ENCODE measurements at places on chromosomes 5 and 9.

DNA sequence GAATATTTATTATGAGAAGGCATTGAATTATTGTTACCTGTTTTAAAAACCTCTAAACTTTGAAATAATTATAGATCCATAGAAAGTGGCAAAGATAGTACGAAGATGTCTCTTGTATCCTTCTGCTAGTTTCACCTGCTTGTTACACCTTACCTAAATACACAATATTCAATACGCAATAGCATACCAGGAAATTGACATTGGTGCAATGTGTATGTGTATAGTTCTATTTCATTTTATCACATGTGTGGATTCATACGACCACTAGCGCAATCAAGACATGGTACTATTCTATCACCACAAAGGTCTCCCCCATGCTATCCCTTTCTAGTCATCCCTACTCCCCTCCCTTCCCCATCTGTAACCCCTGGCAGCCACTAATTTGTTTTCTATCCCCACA is 8.5 kb upstream of the OR2S2 start:
- no peak for DNase-seq

DNA sequence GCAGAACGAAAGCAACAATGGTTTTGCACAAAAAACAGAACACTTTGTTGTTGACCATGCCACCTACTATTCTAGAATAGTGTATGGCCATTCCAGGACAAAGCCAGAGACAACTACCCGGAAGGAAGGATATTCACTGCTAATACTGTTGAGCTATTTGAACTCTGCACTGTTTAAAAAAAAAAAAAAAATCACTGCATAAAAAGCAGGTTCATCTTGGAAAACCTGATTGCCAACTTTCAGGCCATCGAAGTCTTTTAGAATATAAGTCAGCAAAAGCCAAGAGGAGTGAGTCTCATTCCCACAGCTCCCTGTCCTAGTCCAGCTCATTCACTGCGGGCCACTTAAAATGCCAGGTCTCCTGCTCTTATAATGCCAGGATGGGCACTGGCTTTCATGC is 4.0 kb downstream of the ENC1 start:
- no peak for DNase-seq

GRCh38 chr5:176781054-176781375 is 29.3 kb upstream of the UNC5A start:
- DNase-seq = peak; percentile 77

DNA sequence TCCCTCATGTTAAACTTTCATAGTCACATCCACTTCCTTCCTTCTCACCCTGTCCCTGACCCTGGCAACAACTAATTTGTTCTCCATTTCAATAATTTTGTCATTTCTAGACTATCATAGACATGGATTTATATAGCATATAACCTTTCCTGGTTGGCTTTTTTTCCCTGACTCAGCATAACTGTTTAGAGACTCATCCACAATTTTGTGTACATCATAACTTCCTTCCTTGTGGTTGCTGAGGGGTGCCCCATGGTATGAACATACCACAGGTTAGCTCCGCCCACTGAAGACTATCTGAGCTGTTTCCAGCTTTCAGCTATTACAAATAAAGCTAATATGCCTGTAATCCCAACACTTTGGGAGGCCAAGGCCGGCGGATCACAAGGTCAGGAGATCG is 137.3 kb downstream of the PHF2 start:
- no peak for DNase-seq

DNA sequence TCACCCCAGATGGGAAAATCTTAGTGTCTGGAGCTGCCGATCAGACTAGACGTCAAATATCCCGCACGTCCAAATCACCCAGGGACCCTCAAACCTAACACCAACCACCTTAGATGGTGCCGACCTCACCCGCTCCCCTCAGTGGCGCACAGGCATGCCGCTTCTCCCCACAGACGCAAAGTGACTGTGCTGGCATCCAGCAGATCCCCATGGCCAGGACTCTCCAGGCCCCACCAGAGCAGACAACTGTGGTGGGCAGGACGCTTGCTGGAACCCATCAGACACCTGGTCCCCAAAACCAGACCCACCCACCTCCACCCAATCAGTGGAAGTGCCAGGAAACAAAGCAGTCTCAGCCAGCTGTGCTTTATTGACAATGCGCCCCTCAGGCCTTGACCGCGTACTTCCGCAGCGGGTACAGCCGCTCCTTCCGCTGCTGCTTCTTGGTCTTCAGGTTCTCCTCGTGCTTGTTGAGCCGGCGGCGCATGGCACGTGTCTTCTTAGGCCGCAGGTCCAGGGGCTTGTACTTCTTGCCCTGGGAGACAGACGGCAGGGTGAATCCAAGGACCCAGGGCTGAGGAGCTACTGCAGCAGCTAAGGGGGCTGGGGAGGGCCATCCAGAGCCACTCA is 4.1 kb downstream of the RPL35 start:
- no peak for DNase-seq

- DNase-seq = no peak
Observed at GRCh38 chr5:59583151-59583809, 310.2 kb downstream of the PDE4D start.

DNA sequence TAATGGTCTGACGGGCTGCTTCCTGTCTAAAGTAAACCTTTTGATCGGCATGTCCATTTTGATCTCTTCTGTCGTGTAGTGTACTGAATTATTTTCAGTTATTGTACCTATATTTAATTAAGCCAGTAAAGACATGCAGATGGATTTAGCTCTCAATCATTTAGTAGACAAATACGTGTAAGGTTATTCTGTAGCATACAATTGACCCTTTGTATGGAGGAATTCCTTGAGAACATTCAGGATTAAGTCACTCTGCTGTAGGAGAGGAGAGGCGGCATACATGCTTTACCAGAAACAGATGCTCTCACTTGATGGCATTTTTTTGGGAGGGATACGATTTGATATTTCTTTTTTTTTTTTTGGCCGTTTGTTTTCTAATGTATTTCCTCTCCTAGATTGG is 141.0 kb downstream of the PBX3 start:
- DNase-seq = peak; percentile 64

GRCh38 chr5:15694696-15695214 is 194.8 kb downstream of the FBXL7 start:
- no peak for DNase-seq

GRCh38 chr5:142396436-142397038 is 71.7 kb upstream of the SPRY4 start:
- no peak for DNase-seq

GRCh38 chr9:38434853-38435252 is 10.6 kb upstream of the IGFBPL1 start:
- DNase-seq = no peak

DNA sequence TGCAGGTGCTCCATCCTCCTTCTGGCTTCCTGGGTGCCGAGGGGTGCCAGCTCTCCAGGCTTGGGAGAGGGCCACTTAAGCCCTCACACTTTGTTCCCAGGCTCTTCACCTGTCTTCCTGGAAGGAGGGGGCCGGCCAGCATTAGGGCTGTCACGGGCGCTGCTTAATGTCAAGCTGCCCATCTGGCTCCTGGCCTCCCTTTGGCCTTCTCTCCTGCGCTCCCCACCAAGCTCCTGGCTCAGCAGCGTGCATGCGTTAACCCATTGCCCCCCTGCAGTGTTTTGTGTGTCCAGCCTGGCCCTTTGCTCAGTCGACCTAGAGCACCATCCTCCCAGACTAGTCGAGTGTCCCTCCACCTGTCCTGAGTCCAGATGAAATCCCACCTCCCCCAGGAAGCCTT is 21.3 kb downstream of the NTNG2 start:
- DNase-seq = no peak

GRCh38 chr9:134265078-134265477 is 61.2 kb upstream of the RXRA start:
- no peak for DNase-seq

- peak; percentile 64 for DNase-seq
Observed at GRCh38 chr9:89171693-89172092, 6.9 kb downstream of the SHC3 start.

- no peak for DNase-seq
Observed at GRCh38 chr9:70581955-70582350, 167.5 kb upstream of the KLF9 start.

- no peak for DNase-seq
Observed at GRCh38 chr5:130400091-130400490, 495.8 kb downstream of the CHSY3 start.

GRCh38 chr5:93257616-93258015 is 323.4 kb downstream of the NR2F1-AS1 start:
- no peak for DNase-seq

DNA sequence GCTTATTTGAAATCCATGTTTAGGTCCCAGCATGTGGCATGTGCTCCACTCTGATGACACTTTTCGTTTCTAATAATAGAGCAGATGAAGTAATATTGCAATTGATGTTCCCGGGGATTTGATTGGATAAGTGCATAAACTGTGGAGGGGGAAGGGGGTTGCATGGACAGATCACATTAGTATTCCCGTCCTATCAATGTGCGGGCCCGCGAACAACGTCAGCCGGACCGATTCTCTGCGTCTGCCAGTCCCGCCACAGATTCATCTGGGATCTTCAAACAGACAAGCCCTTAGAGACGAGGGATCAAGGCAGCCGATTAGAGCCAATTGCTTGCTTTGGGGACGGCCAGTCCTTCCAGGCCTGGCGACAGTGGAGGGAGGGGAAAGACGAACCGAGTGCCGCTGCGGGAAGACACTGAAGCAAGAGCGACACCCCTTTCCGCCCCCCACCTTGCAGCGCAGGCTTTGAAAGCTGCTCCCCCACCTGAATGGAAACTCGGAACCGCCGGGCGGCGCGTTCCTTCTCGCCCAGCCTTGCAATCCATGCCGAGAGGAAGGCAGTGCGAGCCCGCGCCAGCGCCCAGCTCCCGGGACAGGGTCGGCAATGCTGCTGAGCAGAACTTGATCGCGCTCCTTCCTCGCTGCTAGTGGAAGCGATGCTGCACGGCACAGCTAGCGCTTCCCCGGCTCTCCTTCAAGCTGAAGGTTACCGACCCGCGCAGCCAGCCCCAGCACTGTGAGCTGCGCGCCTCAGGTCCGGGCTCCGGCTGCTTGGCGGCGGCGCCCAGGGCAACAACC is at the start of gene RGS7BP:
Gene RGS7BP, plus strand, starts transcription at position 247 of the 798 bp plus-strand sequence. CDS start 610 bp downstream, outside the sequence.
- peak; percentile 94 for DNase-seq

DNA sequence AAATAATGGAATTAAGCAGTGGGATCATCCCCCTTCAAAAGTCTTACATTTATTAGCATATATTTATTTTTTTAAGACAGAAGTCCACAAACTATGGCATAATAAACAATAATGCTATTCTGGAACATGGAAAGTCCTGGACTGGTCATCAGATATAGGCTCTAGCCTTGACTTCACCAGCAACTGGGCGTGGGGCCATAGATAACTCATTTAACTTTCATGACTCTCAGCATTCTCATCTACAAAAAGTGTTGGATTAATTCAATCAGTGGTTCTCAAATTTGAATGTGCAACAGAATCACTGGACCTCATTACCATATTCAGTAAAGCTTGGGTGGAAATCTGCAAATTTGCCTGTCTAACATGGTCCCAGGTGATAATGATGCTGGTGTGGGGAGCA is 253.8 kb downstream of the FBXL7 start:
- DNase-seq = no peak

DNA sequence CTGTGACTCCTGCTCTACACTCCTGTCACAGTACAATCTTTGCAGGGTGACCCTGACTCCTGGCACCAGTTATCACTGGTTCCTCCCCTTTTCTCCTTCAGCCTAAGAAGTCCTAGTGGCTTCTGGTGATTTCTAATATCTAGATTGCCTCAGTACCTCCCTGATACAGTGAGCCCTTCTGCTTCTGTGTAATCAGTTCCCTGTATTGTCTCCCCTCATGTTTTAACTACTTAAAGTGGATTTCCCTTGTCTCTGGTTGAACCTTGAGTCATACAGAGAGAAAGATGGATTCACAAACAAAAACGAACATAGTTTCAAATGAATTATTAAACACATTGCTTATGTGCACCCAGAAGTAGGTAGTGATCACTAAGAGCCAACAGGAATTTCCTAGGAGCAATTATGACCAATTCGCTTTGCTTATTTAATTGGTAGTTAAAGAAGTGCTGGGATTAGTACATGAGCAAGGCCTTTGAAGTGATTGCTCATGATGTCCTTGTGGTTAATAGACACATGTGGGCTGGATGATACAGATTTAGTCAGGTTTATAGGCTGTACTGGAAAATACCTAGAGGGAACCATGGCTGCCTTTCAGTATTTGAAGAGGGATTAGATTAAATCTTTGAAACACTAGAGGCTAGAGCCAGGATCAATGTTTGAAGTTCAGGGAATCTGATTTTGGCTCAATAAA is 145.8 kb upstream of the MEF2C start:
- DNase-seq = no peak
